ENCODE measurements at places on chromosomes 7 and 10. TPM values are rescaled to one million over a fixed set of nuclear protein-coding genes. Genes with fewer than 3 reads are reported as not detected.
A peak's percentile ranks its signal among the peaks of the same experiment; 100 is the strongest.

ANKRD30A gene
- total RNA-seq = not detected

- DNase-seq = no peak
These were observed 95.3 kb upstream of the CYP26C1 start for GRCh38 chr10:92965314-92965713.

GRCh38 chr10:80517416-80518142 is 20.1 kb upstream of the SH2D4B start:
- no peak for DNase-seq

DNA sequence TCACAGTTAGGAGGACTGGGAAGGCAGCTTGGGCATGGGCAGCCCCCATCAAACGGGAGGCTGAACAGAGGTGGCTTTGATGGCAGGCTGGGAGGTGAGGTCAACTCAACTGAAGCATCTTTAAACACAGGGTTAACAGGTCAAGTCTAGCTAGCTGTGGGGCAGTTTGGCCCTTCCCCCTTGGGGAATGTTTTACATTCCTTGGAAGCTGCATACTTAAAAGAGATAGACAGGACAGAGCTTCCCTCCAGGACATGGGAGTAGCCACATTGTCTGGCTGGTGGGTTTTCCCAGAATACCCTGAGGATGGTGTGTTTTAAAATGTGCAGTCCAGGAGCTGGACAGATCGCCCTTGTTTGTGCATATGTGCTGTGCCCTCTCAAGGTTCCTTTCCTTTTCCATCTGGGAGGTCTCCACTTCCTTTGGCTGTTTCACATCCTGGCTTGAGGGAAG is 6.8 kb upstream of the RASSF4 start:
- DNase-seq = no peak

GRCh38 chr7:33040803-33041516 is 21.6 kb downstream of the NT5C3A start:
- DNase-seq = peak; percentile 92

CYP3A7 gene
- not detected for total RNA-seq

ADAMTS14 gene
- total RNA-seq = 0.33 TPM

GRCh38 chr10:10515479-10516204 is 502.0 kb upstream of the CELF2 start:
- no peak for DNase-seq

- no peak for DNase-seq
These were observed 40.5 kb downstream of the PAPSS2 start for GRCh38 chr10:87700031-87700796.

STEAP1 gene
- total RNA-seq = 1.1 TPM

DNA sequence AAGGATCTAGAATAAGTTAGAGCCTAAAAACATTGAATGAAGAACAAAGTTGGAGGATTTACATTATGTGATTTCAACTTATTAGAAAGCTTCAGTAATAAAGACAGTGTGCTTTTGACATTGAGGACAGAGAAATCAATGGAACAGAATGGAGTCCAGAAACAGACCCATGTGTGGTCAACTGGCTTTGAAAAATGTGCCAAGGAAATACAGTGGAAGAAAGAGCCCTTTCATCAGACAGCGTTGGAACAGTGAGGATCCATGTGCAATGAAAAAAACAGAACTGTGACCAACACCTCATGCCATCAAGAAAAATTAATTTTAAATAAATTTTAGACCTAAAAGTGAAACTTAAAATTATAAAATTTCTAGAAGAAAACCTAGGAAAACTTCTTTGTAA is 50.6 kb upstream of the LRRC18 start:
- DNase-seq = no peak

- no peak for DNase-seq
These were observed 85.9 kb downstream of the CD36 start for GRCh38 chr7:80724249-80724871.

COMMD3 gene
- 79.7 TPM for total RNA-seq

DNA sequence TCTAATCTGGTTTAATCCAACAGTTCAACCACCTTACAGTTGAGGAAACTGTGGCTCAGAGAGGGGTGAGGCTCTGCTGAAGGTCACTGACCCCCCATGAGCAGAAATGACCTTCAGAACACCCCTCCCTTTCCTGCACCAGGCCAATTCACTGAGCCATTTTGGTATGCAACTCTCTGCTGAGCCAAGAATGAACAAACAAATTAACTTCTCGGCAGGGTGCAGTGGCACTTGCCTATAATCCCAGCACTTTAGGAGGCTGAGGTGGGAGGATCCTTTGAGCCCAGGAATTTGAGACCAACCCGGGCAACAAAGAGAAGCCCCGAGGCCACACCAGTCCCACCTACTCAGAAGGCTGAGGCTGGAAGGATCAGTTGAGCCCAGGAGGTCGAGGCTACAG is 29.8 kb downstream of the PDGFA start:
- no peak for DNase-seq

DNA sequence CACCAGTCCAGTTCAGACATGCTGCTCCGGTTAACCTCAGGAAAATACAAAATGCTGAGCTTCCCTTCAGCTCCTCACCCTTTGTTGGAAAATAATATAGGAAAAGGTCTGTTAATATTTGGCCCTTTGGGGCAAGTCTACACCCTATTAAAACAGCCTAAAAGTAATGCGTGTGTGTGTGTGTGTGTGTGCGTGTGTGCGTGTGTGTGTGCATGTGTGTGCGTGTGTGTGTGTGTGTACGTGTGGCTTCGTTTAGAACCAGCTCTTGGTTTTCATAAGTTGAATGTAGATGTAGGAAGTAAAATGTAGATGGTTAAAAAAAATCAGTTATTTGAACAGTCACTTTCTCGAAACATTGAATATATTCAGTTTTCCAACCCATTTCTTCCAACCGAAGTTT is 61.1 kb upstream of the PDCD4 start:
- DNase-seq = no peak

GRCh38 chr10:3337741-3338140 is 165.2 kb upstream of the PITRM1 start:
- no peak for DNase-seq

NAT16 gene
- total RNA-seq = not detected

GRCh38 chr7:117048114-117048866 is 95.0 kb downstream of the ST7 start:
- peak; percentile 71 for DNase-seq

BTBD16 gene
- total RNA-seq = not detected

IFIT1 gene
- 1.0 TPM for total RNA-seq

GRCh38 chr10:35892526-35892925 is 250.4 kb upstream of the FZD8 start:
- no peak for DNase-seq

OR9A2 gene
- not detected for total RNA-seq

DNA sequence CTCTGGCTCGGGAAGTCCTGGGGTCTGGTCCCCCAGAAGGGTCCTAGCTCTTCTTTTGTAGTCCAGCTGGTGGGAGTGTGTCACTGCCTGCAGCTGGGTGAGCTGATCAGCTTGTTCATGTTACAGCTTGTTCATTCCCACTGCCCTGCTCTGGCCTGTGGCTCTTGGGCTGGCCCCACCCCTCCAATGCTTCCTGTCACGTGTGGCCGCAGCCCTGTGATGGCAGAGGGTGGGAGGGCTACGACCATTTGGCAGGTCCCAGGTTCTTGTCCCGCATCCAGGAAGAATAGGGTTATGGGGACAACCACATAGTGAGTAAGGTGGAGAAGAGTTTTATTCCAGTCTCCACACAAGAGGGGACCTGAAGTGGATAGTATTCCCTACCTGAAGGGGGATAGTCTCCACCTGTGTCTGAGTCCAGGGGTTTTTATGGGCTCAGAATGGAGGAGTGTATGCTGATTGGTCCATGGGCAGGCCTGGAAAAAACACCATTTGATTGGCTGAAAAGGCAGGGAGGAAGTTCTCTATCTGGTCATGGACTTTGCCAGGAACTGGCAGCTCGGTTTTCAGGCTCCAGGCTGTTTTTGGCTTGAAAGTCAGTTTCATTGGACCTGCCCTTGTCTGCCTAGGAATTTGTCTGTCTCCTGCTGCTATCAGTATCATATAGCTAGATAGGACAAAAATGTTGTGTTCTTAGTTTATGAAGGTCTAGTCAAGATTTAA is 13.1 kb downstream of the SDHAF3 start:
- DNase-seq = peak; percentile 44

- DNase-seq = peak; percentile 71
These were observed 10.7 kb upstream of the FHIP2A start for GRCh38 chr10:114810926-114811325.

NEUROG3 gene
- not detected for total RNA-seq

TMEM229A gene
- not detected for total RNA-seq

TMEM270 gene
- total RNA-seq = not detected

- DNase-seq = peak; percentile 72
These were observed 19.8 kb downstream of the CCNY start for GRCh38 chr10:35355971-35356724.

DNA sequence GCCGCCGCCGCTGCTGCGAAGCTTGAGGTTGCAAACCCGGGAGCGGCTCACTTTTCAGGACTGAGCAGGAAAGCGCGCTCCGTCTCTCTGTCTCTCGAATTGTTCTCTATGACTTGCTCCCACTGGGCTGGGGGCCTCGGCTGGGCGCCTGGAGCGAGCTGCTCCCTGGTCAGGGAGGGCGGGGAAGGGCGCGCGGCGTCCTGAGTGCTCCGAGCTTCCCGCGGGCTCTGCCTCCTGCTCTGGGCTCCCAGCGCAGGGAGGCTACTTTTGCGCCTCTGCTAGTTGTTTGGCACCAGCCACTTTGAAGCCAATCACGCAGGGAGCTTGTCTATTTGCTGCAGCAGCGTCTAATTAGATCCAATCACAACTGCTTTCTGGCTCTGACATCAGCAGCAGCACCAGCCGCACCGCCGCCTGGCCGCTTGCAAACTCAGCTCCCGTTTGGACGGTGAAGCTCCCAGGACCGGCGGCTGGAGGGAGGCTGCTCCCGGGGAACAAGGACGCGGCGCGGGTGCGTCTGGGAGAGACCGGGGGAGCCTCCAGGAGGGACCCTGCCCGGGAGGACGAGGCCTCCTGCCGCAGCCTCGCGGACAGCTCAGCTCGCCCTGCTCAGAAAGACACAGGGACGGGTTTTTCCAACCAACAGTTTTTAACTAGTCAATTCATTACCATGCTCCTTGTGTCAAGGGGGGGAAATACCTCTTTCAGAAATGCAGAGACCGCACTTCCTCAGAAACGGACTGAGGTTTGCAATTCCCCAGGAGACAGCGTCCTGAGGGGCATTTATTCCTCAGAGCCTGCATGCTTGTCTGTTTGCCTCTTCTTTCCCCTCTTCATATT is at the start of gene ADARB2:
Gene ADARB2, minus strand, starts transcription at position 304 of the 840 bp plus-strand sequence.
- DNase-seq = peak; percentile 63

GRCh38 chr10:114645706-114646105 is 12.4 kb downstream of the ABLIM1 start:
- no peak for DNase-seq

SLC39A12 gene
- total RNA-seq = not detected

C10orf95 gene
- 0.33 TPM for total RNA-seq

DNA sequence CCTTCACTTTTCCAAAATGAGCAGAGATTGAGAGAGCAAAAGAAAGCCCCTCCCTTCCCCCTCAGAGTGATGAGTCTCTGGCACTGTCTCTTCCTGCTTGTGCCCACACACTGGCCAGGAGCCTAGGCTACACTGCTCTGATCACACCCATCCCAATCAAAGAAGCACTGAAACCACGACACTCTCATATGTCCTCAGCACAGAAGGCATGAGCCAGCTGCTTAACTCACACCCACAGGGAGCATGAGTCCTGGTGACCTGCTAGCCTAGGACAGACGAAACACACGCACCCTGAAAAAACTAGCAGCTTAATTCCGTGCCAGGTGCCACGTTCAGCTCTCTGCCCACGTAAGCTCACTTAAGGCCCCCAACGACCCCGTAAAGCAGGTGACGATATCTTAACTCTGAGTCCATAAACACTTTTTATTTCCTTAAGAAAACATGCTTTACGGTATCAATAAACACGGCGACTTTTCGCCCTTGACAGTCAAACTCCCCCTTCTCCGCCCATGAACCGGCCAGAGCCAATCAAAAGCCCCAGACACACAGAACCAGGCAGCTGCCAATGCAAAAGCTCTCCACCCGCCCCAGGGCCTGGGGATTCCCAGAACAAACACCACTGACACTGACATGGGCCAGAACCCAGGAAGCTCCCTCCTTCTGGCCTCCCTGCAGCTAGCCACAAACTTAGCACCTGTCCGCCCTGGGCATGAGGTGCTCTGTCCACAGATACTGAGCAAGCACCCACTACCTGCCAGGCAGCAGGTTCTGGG is 69.0 kb downstream of the TNRC18 start:
- no peak for DNase-seq

- no peak for DNase-seq
These were observed 97.7 kb downstream of the ALOX5 start for GRCh38 chr10:45471531-45472310.

- DNase-seq = no peak
These were observed 129.5 kb downstream of the KLF6 start for GRCh38 chr10:3655528-3655927.

MOGAT3 gene
- not detected for total RNA-seq

- DNase-seq = no peak
These were observed 26.8 kb upstream of the TRUB1 start for GRCh38 chr10:114911052-114911711.

HOXA1 gene
- total RNA-seq = 0.09 TPM

GRCh38 chr10:43955002-43955596 is 306.4 kb upstream of the ZNF32 start:
- DNase-seq = peak; percentile 43

Data from activated CD4-positive, alpha-beta T cell treated with anti-CD3 and anti-CD28 coated beads, Interleukin-2, amount 10 ng/mL, durations not matched to agents 24 days and 14 days (primary cell).